ENCODE measurements at places on chromosomes 1 and 21.

DNA sequence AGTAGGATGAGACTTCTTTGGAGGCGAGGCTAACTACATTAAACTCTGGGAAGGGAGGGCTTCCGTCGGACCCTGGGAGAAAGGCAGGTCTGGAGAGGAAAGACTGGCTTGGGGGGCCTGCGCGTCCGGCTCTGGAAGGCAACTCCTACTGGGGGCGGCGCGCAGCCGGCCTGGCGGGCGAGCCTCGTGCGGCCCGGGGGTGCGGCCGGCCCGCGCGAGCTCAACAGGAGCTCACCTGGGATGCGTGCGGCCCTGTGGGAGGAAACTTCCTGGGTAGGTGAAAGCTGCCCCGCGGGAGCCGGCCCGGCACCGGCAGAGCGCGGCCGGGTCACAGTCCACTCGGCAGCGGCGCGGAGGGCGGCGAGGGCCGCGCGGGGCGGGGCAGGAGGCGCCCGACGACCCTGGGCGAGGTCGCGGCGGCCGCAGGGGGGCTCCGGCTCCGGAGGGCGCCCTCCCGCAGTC is 449 bp downstream of the EPS15 start:
- DNase-seq: no peak

DNA sequence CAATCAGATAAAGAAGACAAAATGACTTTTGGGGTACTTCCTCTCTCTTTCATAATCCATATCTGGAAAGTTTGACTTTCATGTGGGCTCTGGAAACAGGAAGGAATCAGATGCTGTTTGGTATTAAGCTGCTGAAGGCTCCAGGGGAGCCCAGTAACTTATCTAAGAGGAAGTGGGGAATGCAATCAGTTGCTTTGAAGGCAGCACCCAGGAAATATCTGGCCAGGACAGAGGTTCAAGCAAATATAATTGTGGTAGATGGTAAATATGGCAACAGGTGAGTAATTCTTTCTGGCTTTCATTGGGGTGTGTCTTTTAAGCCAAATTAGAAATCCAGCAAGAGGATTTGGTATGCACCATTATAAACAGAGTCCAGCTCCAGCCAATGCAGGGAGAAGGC is 44.4 kb downstream of the COLGALT2 start:
- no peak for DNase-seq

GRCh38 chr1:13674377-13674776 is 25.6 kb upstream of the PRDM2 start:
- no peak for DNase-seq

DNA sequence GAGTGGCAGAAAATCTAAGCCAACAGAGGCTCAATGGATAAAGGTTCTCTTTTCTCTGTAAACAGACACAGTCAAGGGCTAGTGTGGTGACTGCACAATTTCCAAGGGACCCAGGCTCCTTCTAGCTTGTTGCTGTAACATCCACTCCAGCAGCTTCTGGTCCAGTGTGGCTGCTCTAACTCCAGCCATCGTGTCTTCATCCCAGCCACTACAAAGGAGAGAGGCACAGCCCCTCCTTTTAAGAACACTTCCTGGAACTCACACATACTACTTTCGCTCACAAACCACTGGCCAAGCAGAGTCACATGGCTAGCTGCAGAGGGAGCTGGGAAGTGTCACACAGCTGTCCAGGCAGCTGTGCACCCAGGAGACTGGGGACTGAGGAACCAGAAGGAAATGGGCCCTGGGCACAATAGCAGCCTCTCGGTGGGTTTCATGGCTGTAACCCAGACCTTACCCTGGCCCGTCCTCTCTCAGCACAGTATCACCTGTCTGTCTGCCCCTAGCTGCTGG is 188.6 kb upstream of the VAMP3 start:
- no peak for DNase-seq

DNA sequence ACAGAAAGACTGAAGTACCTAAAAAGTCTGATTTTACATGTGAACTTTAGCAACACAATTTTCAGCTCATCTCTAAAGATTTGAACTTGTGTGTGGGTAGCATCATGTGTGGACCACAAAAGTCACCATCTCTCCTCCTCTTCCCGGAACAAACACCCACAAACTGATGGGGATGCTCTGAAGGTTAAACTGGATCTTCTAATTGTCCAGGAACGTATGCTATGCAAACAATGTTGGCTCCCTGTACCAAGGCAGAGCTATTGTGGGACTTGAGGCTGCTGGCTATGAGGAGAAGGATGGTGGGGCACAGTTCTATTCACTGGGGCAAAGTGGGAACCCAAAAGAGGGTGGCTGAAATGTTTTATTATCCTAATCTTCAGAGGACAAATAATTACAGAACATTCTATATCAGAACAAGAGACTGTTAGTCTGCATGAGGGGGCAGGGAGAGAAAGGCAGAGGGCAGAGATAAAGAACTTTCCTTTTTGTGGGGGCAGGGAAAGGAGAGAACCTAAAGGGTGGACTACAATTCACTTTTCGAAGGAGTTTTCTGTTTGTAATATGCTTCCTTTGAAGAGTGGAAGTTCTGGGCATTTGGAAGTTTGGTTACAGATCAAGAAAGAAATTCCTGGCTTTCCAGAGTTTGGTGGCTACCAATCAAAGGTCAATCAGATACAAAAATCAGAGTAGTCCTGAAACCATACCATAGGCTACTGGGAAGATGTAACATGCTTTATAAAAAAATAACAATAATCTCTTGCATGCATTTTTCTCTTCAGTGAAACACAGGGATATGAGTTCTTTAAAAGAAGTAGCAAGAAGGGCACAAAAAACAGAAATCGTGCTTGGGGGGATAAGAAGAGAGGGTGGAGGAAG is 62.9 kb downstream of the GADD45A start:
- no peak for DNase-seq

DNA sequence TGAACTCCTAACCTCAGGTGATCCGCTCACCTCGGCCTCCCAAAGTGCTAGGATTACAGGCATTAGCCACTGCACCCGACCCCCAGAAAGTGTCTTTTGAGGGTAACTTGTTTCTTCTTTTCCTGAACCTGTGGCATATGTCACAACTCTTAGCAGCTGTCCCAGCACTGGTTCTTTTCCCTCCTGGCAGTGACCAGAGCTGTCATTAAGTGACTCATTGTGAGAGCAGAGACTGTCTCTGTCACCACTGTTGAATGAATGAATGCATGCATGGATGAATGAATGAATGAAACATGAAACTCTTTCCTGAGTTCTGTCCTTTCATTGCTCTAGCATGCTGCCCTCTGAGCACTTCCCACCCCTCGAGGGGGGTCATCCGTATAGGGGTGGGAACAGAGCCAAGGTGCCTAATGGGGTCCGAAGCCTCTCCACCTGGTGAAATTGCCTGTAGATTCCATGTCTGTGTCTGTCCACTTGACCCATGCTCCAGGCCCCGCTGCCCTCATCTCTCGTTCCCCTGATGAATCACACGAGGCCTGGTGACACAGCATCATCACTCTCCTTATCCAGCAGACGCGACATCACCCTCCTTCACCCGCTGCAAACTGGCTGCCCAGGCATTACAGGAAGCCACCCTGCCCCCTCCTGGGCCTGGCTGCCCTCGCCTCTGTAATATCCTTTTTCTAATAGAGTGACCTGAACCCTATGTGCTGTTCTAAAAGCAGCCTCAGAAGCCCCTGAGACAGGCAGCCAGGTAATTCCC is 75.0 kb downstream of the IGSF21 start:
- DNase-seq: no peak

GRCh38 chr21:44427241-44428120 is 27.8 kb upstream of the LRRC3 start:
- no peak for DNase-seq

DNA sequence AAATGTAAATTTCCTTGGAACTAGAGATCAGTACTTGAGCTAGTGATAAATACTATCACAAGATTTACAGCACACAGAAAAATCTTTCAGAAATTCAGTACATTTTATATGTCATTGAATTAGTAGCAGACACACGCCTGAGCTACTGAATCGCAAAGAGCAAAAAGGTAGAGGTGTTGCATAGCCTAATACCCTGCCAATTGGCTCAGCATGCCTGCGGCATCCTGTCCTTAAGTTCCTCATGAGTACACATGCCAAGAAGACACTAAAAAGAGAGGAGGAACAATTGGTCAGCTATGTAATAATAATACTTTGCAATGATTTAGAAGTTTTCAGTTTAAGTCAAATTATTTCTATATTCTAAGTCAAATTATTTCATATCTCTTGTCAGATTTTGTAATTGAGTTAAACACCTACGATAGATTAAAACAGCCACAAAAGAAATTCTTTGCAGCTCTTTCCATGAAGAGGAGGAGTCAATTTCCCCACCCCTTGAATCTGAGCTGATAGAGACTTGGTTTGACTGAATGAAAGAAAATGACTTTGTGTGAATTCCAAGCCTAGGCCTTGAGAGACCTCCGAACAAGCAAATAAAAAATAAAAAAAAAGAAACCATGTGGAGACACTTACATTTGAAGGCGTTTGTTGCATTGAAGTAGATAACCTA is 36.2 kb upstream of the PKN2 start:
- DNase-seq: no peak

DNA sequence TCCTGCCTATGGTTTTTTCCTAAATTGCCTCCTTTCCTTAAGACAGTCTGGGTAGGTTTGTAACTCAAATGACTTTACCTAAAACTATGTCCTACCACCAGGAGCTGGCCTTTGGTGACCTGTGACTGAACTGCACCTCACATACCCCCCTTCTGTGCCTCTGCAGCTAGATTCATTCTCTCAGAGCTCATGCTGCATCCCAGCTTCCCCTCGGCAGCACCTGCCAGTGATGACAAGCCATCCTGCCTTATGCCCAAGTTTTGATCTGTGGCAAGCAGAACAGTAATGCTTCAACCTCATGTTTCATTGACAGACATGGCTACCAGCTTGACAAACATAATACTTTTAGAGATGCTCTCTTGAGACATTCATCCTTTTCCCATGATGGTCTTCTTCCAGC is 141.9 kb downstream of the TSEN15 start:
- DNase-seq: no peak

GRCh38 chr1:42767510-42768000 is 506 bp downstream of the C1orf50 start:
- no peak for DNase-seq

GRCh38 chr1:40017951-40018575 is 22.5 kb upstream of the CAP1 start:
- DNase-seq: no peak

DNA sequence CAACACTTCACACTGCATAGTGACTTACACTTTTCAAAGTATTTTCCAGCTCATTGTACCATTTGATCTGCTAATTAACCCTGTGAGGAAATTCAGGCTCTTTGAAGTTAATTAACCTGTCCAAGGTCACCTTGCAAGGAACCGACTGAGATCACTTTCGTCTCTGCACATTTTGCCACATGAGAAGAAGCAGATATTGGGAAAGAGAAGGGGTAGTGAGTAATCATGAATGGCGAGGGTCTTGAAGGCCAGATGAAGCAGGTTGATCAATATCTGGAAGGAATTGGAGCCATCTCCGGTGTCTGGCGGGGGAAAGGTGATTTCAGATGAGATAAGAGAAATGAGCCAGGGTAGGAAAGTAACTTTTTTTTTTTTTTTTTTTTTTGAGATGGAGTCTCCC is 3.4 kb downstream of the APOA2 start:
- DNase-seq: no peak

DNA sequence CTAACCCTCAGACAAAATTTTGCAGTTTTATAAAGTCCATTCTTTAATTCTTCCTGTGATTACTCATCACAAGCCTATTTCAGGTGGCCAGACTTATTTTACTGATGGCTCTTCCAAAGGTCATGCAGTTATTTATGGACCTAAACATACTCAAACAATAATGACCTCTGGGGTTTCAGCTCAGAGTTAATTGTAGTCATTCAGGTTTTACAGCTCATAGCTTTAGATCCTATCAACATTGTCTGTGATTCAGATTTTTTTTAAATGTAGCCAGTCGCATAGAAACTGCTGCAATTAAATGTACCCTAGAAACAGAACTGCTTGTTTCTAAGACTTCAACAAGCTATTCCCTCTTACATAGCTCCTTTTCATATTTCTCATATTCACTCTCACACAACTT is 270.8 kb downstream of the COL11A1 start:
- DNase-seq: no peak

- no peak for DNase-seq
Observed at GRCh38 chr1:205449750-205450443, 5.9 kb downstream of the BLACAT1 start.

- no peak for DNase-seq
Observed at GRCh38 chr1:115929881-115930280, 46.4 kb upstream of the SLC22A15 start.

- DNase-seq: no peak
Observed at GRCh38 chr1:180360333-180361075, 130.4 kb downstream of the LHX4 start.

DNA sequence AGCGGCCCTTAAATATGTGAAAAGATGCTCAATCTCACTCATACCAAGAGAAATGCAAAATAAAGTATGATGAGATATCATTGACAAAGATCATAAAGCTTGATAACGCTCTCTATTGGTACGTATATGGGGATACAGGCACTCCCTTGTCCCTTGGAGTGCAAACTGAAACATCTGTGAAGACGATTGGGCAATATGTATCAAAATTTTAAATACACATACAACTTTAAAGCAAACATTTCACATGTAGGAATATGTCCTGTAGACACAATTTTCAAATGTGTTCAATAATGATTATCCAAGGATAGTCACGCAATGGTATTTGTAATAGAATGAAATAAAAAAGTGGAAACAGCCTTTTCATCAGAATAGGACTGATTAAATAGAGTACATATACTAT is 2.0 kb upstream of the GJB3 start:
- DNase-seq: no peak

DNA sequence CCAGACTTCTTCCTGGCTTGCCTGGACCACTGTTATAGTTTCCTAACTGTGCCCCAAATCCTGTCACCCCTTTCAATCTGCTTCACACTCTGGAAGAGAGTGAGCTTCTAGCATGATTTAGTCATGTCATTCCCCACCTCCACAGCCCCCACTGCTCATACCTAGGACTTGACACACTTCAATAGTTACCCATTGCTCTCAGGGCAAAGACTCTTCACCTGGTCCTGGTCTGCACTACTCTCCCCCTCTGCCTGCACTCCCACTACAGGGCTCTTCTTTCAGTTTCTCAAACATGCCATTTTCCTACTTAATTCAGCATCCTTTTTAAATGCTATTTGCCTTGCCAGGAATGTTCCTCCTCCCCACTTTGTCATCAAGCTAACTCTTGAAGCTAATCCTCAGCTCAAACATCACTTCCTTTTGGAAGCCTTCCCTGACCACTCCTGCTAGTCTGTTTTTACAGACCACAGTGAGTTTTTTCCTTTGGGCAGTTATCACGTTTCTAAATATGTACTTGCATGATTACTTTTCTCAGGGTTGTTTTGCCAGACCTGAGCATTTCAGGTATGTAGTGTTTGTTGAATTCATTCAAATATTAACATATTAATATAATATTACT is 24.7 kb downstream of the CYP2J2 start:
- no peak for DNase-seq

GRCh38 chr1:211947396-211948295 is 87.7 kb downstream of the INTS7 start:
- no peak for DNase-seq

Data from NCI-H460 (cell line).